ENCODE measurements at places on chromosomes 3 and 15.
A peak's percentile ranks its signal among the peaks of the same experiment; 100 is the strongest.

DNA sequence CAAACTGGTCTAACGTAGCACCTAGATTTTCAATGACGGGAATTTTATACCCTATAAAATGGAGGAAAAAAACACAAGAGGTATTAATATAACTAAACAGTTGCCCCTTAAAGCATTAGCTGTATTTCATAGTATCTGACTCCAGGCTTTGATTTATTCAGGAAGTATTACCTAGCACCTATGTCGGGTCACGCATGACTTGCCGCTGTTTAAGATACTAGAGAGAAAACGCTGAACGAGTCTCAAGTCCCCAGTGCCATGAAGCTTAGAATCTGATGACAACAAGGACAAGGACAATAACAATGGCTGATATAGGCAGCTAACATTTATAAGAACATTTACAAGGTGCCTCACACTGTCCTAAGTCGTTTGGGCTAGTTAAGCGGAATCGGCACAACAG, 1.9 kb downstream of the SNRPA1 start:
- DNase-seq: no peak

DNA sequence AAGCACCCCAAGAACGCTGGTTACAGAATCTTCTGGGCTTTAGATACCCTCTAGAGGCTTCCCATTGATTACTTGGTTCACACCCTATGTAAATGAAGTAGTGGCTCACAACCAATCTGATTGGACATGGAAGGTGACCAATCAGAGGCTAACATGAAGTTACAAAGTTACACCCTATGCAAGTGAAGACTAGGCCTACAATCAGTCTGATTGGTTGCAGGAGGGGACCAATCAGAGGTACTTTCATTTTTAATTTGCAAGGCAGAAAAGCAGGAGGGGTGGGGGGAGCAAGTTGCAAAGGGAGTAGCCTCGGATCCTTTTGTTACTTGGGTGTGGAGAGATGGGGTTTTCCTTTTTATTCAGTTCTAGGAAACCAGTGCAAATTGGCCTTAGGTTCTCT, 11.1 kb upstream of the RTP2 start:
- DNase-seq: peak; percentile 5

- DNase-seq: peak; percentile 13
Measured at GRCh38 chr15:24761704-24762302, 86.2 kb downstream of the NPAP1 start.

DNA sequence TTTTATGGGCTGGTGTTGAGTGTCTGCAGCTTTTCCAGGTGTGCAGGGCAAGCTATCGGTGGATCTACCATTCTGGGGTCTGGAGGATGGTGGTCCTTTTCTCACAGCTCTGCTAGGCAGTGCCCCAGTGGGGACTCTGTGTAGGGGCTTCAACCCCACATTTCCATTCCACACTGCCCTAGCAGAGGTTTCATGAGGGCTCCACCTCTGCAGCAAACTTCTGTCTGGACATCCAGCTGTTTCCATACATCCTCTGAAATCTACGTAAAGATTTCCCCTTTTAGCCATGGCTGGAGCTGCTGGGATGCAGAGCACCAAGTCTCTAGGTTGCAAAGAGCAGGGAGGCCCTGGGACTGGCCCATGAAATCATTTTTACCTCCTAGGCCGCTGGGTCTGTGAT, 11.6 kb downstream of the RFX7 start:
- no peak for DNase-seq

- peak; percentile 66 for DNase-seq
Measured at GRCh38 chr15:41603941-41604911, 45.2 kb downstream of the TYRO3 start.

- DNase-seq: no peak
Measured at GRCh38 chr3:170007031-170007663, 30.6 kb upstream of the GPR160 start.

- DNase-seq: no peak
Measured at GRCh38 chr3:59040902-59041301, 8.9 kb downstream of the CFAP20DC start.

DNA sequence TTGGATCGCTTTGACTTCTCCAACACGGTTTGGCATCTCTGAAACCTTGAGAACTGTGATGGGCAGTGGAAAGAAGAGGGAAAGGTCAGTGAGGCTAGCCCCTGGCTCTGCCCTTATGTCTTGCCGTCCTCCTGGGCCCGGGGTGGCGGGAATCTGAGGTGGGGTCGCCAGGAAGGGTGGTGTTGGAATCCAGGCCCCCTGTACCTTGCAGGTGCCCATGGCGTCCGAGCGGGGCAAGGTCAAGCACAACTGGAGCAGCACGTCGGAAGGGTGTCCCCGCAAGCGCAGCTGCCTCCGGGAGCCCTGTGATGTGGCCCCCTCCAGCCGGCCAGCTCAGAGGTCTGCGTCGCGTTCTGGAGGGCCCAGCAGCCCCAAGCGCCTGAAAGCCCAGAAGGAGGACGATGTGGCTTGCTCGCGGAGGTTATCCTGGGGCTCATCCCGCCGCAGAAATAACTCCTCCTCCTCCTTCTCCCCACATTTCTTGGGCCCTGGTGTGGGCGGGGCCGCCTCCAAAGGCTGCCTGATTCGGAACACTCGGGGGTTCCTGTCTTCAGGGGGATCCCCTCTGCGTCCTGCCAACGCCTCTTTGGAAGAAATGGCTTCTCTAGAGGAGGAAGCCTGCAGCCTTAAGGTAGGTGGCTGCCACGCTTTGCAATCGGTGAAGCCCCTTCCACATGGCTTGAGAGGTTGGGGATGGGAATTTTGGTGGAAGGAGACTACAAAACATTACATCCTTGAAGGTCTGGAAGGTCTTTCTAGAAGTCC, 907 bp downstream of the TATDN2 start:
- DNase-seq: no peak

DNA sequence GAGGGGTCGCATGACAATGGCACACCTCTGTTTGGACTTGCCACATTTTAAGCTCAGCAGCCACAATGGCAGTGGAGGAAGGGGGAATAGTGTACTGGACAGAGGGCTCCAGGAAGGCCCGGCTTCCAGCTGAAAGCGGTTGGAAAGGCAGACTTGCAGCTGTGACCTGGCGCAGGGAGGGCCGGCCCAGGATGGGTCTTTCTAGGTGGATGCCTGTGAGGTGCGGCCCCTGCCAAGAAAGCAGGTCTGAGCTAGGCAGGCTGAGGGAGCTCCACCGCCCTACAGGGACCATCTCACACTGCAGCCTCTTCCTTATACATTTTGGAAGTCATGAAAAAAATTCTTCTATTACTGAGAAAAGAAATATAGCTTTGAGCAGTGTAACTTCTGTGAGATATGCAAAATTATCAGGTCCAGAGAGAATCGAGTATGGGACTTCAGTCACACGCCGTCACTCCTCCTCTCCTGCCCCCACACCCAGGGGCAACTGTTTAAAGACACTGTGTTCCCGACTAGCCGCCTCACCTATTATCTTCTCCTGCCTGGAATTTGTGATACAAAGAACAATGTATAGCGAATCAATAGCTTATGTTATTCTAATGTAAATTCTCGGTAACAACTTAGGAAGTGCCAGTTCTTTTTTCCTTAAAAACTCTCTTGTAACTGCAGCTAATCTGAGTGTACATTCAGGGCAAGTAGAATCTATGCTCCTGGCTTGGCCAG, 331.0 kb downstream of the OCA2 start:
- no peak for DNase-seq

DNA sequence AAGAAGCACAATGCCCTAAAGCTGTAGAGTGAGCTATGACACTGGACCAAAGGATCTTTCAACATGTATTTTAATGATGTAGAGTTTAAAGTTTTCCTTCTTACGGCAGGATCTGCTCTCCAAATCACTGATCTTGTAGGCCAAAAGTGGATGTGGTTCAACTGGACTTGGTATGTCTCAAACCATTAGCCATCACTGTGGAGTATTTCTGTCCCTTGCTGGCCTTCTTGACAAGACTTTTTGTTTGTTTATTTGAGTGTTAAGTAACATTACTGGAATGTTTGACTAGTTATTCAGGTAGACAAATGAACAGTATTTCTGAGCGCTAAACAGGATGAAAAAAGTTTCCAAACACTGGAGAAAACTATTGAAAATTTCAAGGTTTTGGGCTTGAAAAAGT, 472.7 kb upstream of the CFAP20DC start:
- DNase-seq: no peak

DNA sequence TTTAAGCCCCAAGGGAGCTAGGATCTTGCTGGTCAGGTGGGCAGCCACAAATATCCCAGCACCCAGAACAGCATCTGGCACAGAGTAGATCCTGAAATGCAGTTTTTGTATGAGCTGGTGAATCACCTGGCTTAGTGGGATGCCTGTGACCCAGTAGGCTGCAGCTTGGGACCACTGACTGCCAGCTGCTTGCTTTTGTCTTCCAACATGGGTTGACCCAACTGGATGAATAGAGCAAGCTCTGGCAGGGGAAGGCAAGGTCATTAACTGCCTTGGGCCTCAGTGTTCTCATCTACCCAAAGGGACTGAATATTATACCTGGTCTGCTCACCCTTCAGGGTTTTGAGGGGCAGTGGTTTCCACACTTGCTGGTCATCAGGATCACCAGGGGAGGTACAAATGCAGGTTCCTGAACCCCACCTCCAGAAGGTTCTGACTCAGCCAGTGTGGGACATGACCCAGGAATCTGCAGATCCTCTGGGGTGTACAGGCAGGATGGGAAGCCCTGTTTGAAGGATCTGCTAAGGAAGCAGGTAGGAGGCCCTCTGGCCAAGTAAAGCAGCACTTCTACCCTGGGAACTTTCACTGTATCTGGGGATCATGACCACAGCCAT, 55.4 kb downstream of the ITGA11 start:
- DNase-seq: no peak

DNA sequence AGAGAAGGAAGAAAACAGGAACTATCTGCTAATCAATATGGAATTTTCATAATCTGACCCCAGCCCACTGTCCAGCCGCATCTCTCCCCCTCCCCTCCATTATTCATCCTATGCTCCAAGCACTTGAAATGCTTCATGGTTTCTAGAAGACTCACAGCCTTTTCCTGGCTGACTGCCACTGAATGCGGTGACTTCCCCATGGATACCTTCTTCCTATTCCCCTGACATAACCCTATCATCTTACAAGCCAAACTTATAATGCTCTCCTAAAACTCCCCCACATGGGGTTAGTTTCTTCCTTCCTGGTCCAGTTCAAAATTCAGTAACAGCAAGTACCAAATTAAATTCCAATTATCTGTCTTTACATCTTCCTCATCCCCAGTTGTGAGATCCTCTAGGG, 31.2 kb upstream of the PTX3 start:
- peak; percentile 11 for DNase-seq
